ENCODE measurements at places on chromosomes 4 and X.

GRCh38 chrX:41090568-41091238, 5.5 kb downstream of the USP9X start:
- DNase-seq = no peak

DNA sequence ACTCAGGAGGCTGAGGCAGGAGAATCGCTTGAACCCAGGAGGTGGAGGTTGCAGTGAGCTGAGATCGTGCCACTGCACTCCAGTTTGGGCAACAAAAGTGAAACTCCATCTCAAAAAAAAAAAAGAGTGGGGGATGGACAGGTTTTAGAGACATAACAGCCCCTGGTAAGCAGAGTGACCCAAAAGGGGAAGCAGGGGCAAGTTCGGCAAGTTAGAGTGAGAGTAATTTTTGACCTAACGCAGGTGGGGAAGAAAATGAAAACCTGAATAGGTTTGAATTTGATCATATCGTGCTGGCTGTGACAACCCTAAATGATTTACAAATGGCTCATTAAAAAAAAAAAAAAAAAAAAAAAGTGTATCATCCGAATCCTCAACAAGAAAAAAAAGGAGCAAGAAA, 25.7 kb upstream of the TMEM131L start:
- no peak for DNase-seq

DNA sequence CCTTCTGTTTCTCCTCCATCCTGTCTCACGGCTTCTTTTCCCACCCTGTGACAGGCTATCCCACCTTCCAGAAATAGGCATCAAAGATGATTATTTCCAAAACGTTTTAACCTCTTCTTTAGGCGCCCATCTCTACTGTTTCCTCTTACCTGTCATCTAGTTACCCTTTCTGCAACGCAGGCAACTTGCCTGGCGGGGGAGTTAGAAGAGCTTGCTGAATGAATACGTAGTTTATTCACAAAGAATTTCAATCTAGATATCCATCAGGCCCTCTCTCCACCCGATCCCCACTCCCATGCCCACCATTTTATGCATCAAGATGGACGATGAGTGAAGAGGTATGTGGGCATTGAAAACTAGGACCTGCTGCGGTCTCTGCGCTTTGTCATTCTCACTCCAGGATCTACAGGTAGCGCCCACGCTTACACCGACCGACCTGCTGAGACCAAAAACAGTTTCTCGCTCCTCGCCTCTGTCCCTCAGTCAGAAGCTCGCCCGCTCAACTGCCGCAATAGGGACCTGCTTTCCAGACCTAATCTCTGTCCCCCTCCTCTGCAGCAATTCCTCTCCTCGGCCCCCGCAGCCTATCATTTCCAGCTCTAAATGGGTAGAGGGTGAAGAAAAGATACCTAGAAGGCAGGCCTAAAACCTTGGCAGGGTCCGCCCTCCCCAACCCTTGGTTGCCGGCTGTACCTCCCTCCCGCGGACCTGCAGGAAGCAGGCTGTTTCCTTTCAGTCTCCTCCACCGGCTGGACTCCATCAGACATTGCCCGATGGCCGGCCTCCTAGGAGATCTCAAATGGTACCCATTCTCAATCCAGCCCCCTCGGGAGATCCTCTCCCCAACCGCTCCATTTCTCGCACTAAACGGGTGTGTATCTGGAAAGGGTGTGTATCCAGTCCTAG, 624 bp downstream of the BEX5 start:
- no peak for DNase-seq

DNA sequence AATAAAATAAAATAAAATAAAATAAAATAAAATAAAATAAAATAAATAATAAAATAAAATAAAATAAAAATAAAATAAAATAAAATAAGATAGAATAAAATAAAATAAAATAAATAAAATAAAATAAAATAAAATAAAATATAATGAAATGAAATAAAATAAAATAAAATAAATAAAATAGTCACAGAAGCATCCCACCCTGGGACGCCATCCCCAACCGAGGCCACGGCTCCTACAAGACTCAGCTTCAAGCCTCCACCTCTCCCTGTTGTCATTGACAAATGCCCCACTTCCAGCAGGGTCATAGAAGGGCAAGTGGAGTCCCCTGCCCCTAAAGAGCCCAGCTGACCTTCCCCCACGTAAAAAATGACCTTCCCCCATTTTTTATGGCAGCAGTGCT, 30.2 kb downstream of the CRLF2 start:
- no peak for DNase-seq

GRCh38 chr4:67750691-67751090, 3.5 kb downstream of the GNRHR start:
- DNase-seq = no peak
